ENCODE measurements at places on chromosomes 7 and 10.

GRCh38 chr10:113594652-113595051, 41.8 kb downstream of the HABP2 start:
- DNase-seq = no peak

GRCh38 chr7:157971501-157971900, 616.1 kb downstream of the PTPRN2 start:
- no peak for DNase-seq

DNA sequence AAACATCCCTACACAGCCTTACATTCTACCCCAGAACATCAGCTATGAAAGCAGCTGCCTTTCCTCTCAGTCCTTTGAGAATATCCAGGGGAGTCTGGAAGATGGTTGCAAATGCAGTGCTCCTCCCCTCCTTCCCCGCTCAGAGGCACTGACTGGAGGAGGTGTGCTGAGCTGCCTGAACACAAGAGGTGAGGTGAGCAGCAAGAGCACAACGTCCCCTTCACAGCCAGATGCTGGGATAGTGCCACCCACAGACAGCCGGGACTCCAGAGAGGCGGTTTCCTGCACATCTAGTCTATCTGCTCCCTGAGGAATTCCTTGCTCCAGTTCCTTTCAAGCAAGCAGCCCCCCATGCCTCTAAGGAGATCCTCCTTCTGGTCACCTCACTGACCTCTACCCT, 74.2 kb downstream of the EZH2 start:
- DNase-seq = no peak

DNA sequence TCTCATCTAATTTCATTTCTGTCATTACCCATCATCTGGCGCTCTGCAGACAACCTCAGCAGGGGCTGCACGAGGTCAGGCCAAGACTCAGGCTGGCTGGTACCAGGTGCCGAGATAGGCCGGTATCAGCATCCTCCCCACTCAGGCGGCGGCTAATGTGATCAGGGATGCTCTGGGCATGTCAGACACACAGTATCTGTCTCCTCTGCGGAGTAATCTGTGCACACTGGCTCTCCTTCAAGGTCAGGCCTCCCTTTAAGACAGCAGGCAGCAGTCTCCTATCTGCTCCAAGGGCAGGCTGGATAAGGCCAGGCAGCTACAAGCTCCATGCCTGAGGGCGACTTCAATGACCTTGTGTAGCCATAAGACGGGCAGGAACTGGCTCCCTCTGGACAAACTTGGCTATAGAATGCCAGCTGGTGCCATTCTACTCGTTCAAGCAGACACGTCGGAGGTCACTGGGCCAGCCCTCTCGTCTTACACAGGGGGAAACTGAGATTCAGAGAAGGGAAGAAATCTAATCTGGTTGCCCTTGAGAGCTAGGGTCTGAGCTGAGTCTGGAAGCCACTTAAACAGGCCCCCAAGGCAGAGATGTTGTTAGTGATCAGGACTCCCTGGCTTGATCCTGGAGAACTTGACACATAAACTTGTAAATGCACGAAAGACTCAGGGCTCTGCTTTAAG, 59.3 kb downstream of the ARHGAP22 start:
- DNase-seq = no peak

DNA sequence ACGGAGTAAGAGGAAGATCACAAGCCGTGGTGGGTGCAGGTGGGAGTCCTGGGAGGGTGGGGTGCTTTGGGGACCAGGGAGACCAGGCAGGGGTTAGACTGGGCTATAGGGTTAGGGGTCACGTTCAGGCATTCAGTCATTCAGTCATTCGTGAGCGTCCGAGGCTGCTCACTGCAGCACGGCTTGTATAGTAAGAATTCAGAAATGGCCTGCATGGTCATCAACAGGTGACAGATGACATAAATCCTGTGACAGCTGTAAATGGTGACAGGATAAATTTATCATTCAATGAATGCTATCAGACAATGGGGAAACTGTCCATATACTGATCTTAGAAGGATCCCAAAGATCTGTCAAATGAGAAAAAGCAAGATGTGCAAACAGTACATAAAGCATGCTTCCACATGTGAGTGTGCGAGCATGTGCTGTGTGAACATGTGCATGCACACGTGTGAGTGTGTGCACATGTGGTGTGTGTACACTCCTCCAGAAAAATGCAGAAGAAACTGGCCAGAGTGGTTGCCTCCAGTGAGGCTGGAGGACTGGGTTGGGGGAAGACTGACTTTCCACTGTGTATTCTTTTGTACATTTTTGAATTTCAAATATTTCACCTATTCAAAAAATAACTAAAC, 32.0 kb upstream of the SMARCD3 start:
- no peak for DNase-seq

- no peak for DNase-seq
These were observed 418.9 kb upstream of the NRP1 start for GRCh38 chr10:33753389-33753788.

GRCh38 chr10:34219753-34220548, 595.1 kb downstream of the PARD3 start:
- no peak for DNase-seq

- DNase-seq = no peak
These were observed 15.0 kb downstream of the SKIDA1 start for GRCh38 chr10:21510241-21511094.

GRCh38 chr7:99078416-99078815, 65.5 kb downstream of the SMURF1 start:
- no peak for DNase-seq

DNA sequence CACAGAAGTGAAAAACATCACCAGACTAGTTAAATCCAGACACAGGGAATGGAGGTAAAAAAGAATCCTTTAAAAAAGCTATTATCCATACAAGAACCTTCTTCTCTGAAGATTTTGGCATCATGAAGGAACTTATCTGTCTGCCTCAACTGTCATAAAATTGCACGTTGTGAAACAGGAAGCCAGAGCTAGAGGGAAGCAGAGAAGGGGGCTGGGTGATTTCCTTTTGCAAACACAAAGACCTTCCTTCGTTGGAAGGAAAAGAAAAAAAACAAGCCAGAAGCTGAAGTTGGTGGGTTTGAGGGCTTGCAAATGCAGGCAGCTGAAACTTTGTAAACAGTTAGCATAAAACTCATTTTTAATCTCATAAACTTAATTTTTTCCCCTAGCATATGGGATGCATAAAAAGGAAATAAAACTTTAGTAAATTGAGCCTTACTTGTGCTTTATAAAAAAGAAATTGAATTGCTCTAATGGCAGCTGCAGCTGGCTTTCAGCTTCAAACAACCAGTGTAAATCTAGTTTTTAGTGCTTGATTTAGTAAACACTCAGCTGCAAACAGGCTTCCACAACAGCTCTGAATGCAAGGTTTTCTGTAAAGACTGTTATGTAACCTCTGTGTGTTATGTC, 101.6 kb downstream of the OTUD1 start:
- DNase-seq = no peak

DNA sequence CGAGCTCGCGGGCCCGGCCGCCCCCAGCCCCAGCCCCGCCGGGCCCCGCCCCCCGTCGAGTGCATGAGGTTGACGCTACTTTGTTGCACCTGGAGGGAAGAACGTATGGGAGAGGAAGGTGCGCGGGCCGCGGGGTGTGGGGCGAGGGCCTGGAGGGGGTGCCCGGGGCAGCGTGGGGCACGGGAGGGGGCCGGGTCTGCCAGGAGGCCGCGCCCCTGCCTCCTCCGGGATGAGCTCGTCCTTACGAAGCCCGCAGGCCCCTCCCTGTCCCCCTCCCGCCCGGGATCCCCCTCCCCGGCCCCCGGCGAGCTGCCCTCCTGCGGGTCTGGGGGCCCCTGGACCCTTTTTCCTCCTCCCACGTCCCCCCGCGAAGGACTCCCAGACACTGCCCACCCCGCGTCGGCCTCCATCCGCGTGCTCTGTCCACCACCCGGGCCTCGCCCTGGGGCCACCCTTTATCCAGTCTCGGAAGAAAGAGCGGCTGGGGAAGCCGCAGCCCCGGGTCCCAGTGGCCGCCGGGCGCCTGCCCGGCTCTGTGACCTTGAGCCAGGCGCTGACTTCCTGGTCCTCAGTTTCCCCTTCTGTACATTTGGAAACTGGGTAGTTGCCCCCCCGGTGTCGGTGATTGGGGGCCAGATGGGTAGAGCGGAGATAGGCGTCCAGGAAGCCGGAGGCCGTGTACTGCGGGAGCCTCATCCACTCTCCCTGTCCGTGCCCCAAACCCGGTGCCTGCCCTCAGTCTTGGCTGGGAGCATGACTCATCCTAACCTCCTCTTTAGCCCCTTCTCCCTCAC, 521 bp downstream of the LIMK1 start:
- no peak for DNase-seq

- DNase-seq = no peak
These were observed 187.2 kb upstream of the CDK1 start for GRCh38 chr10:60591119-60591518.

GRCh38 chr10:15541376-15541775, 170.3 kb upstream of the FAM171A1 start:
- DNase-seq = no peak

- DNase-seq = no peak
These were observed 157.0 kb downstream of the MDFIC start for GRCh38 chr7:115078851-115079250.

GRCh38 chr10:120145107-120145506, 252.6 kb downstream of the SEC23IP start:
- DNase-seq = no peak

DNA sequence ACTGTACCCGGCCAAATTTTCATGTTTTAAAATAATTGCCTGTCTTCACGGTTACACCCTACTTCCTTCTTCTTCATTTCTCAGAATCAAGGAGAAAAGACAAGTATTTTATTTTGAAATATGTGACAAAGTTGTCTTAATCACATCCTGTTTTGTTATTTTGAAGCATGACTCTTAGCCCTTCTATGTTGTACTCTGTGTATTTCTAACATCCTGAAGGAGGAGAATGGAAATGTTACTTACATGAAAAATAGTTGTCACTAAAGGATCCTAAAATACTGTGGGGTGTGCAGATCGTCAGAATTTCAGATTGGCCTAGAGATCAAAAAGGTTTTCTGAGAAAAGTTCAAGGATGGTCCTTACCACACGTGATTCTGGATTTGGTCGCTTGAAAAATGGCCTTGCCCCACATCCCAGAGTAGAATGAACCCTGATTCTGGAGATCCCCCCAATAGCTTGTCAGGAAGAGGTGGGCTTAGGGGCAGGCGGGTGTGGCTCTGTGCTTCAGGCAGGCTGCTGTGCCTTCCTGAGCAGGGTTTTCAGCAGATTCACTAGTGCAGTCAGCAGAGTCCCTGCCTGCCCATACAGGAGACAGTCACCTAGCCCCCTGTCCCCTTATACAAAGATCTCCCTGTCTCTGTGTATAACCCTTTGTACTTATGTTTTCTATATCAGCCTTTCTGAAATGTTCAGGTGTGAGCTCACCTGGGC, 8.6 kb downstream of the UPP1 start:
- DNase-seq = no peak

DNA sequence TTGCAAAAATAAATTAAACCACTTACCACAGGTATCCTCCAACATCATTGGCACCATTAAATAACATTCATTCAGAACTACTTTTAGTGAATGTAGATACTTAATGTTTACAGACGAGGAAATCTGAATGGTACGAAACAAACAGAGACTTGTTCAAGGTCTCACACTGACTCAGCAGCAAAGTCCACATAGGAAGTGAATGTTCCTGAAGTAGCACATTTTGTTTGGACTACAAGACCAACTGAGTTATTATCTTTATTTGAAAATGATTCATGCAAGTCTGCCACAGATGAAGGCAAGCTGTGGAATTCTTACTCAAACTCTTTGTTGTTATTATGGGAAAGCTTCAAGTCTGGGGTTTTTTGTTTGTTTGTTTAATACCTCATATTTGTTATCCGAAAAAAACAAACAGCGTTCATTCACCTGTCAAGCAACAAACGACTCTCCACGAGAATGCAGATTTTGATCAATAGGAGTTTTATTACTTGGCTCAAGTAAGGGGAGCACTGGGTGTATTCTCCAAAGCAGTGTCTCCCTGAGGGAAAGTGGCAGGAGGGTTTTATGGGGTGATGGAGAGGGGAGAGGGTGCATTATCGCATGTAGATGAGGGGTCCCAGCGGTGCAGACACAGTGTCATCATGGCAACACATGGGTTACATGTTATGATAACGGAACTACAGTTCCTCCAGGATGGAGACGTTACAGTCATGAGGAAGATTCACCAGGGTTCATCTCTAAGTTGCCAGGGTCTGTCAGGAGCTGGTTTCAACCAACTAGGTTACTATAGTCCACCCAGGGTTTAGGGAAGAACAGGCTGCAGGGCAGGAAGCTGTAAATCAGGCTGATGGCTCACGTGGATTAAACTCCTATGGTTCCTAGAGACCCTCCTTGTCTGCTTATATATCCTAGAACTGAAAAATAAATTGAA, 147.7 kb upstream of the AKR1E2 start:
- DNase-seq = no peak

GRCh38 chr7:116522247-116522646, 2.6 kb upstream of the CAV1 start:
- no peak for DNase-seq

GRCh38 chr10:100968863-100969186, 479 bp upstream of the SEMA4G start:
- DNase-seq = no peak

DNA sequence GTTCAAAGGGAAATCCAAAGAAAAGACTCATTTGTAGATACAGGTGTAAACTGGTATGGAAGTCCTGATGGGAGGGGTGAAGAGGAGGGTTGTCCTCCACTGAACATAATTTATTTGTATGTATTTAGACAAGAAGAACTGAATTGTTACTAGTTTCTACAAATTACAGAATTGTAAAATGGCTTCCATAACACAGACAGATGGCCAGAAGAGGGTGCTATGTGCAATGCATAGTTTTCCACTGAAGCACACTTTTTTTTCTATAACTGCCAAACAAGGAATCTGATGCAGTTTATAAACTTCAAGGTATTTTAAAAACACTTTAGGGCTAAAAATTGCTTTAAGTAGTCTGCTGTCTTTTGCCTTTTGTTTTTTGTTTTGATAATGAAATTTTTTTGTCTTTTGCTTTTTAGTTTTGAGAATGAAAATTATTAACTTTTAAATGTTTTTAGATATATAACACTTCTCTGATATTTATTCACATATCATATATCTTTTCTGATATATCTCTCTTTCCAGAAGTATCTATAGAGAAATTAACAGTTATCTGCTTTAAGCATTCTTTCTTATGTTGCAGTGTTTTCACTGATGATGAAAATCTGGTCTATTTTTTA, 58.5 kb downstream of the PHYHIPL start:
- DNase-seq = no peak

DNA sequence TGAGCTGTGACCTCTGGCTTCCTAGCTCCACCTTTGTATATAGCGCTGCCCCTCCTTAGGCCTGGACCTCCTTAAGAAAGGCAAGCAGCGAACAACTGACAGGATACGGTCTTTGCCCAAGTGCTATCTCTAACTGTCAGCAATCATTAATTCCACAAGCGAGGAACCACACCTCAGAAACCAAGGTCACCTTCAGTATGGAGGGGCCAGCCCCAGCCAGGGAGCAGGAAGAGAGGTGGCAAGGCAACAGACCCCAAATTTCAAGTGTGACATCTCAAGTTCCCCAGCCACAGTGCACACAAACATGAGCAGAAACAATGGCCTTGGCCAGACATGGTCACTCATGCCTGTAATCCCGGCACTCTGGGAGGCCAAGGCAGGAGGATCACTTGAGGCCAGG, 4.8 kb upstream of the AOC1 start:
- DNase-seq = no peak

Data from activated CD8-positive, alpha-beta memory T cell treated with anti-CD3 and anti-CD28 coated beads for 1 hour (primary cell).